ENCODE measurements at places on chromosomes 1 and 21. TPM values are rescaled to one million over a fixed set of nuclear protein-coding genes. Genes with fewer than 3 reads are reported as not detected.

Gene CYYR1
- 0.71 TPM for total RNA-seq

Gene CRABP2
- total RNA-seq = 1.5 TPM

Gene KCNT2
- total RNA-seq = 0.92 TPM

Gene OR2AJ1
- not detected for total RNA-seq

Gene MIXL1
- not detected for total RNA-seq

- DNase-seq = no peak
Observed at GRCh38 chr1:185010361-185010760, 35.0 kb upstream of the RNF2 start.

DNA sequence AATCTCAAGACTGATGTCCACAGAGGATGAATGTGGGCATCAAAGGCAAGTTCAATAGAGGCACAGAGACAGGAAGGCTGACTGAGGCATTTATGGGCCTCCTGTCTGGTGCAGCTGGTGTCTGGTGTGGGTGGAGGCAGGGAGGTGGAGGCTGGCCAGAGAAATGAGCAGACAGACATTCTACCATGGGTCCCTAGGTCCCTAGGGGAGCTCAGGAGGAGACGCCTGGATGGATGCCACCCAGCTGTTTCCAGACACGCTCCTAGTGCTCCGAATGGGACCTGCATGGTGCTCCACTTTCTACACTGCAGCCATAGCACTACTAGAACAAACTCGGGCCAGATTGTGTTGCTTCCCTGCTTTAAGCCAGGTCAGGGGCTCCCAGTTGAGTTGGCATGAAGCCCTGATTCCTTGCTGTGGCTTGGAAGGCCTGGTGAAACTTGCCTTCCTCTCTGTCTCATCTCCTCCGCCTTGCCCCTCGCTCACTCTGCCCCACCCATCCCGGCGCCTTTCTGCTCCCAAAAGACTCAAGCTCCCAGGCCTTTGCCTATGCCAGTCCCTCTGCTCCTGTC is 25.3 kb downstream of the PADI2 start:
- no peak for DNase-seq

DNA sequence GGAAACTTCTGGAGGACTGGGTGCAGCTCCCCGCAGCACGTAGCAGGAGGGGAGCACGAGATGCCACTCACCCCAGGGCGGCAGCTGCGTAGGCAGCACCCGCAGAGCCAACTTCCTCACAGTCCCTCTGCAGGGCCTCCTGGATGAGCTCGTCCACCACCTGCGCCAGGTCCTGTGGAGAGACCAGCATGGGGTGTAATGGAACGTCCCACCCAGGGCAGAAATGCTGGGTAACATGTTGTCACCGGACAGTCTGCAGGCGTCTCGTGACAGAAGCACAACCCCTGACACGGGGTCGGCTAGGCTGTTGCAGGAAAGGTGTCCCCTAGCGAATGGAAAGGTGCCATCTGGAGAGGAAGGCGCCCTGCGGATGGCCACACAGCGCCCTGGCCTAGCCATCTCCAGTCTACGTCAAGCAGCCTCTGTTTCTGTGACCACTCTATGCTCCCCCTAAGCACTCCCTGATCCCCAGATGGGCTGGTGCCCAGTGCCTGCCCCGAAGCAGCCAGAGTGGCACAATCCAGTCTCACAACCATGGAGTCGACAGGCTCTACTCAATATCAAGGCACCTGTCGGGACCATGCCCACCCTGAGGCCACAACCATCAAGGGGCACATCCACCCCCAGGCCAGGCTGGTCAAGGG is 21.2 kb downstream of the MCM3AP start:
- no peak for DNase-seq

DNA sequence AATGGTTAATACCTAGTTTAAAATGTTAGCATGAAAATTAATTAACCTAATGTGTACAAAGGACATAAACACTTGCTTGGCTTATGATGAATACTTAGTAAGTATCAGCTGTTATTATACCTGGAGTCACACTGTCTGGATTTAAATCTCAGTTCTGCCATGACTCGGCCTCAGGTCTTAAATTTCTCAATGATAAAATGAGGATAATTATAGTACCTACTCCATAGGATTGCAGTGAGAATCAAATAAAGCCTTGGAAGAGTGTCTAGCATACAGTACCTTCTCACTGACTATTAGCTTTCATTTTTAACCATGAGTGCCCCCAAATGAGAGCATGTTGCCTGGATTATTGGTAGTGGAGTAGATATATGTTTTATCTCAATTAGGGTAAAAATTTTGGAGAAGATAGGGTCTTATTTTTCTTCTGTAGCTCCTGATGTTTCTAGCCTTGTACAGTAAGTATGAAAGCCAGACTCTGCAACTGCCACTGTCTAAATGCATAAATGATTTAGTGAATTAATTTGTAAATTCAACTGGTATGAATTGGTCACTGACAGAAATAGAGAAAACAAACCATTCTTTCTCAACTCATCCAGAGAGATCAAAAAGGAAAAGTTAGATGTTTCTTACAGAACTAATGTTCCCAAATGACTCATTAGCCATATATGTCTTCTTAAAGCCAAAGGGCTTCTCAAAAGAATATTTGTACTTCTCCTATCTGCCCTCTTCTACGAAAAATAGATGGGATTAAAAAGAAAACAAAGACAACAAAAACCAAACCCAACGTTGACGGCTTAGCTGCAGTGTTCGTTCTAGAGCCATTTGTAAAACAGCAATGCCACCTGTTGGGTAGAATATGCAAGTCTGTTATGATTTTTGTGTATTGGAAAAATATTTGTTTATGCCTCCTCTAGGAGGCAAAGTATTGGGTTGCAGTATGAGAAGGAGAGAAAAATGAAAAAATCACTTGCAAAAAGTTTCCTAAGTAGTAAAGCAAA is 53.8 kb upstream of the MROH9 start:
- peak; percentile 61 for DNase-seq

- no peak for DNase-seq
Observed at GRCh38 chr1:173867141-173867752, 542 bp downstream of the GAS5 start.

GRCh38 chr1:162138599-162139181 is 69.2 kb downstream of the NOS1AP start:
- DNase-seq = no peak

GRCh38 chr1:160621633-160622413 is 25.0 kb downstream of the SLAMF1 start:
- DNase-seq = no peak

DNA sequence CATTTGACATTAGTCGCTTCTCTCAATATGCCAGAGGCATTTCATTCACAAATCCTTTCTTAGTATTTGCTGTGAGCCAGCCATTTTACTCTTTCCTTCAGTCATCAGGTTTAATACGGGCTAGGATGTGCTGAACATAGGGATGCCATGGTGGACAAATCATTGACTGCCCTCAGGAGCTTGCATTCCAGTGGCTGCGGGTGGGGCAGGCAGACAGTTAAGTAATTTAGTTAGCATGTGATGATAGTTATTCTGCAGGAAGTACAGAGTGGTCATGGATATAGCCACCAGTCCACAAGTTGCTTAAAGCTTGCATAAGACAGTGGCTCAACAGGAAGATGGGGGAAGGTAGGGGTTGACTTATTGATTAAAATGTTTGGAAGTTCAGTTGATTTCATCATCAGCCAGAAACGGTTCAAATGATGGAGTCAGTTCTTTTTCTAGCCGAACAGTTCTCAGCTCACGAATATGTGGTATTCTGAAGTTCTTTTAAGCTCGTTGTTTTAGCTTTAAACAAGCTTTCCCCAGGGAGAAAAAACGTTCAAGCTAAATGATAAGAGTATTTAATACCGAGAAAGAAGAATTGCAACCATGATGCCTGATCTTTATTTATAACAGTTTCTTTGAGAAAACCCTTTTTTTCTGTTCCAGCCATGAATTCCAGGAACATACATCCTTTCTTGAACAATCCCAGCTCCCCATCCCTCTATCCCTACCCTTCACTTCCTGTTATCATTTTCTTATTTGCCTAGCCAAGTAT is 1.4 kb downstream of the SLC22A15 start:
- peak; percentile 58 for DNase-seq

- no peak for DNase-seq
Observed at GRCh38 chr1:230163719-230164118, 96.7 kb downstream of the GALNT2 start.

DNA sequence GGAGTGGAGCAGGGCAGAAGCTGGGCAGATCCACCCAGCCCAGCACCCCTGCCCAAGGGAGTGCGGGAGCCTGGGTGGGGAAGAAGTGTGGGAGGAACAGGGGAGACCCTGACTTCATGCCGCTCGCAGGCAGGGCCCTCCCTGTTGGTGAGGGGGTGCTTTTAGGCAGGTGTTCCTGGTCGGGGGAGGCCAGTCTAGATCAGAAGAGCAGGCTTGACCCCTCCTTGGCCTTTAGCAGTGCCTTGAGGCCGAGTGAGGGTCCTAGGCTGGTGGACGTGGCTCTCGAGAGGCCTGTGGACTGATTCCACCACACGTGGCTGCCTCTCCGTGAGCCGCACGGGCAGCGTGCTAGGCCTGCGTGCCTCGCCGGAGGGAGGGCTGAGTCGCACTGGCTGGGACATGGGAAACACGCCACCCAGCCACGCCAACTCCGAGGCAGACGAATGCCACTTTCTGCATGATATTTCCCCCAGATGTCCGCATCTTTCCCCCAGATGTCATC is 19.4 kb upstream of the COL18A1 start:
- no peak for DNase-seq
